ENCODE measurements at places on chromosomes 12 and 14.

DNA sequence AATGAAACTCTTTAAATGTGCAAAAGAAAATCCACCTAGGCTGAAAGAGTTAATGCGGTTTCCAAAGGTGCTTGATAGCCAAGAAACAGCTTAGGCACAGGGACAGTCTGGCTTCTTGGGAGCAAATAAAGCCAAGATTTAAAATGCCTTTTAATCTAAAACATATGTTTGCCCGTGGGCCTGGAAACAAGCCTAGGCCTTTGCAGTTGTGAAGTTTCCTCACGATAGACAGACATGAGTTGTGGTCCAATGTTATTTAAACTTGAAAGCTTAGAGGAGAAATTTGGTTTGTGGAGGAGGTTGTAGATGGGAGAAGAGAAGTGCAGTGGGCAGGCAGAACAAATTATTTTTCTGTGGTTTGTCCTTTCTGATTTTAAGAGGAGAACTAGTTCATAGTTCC is 29.8 kb downstream of the PROX2 start:
- DNase-seq = no peak

DNA sequence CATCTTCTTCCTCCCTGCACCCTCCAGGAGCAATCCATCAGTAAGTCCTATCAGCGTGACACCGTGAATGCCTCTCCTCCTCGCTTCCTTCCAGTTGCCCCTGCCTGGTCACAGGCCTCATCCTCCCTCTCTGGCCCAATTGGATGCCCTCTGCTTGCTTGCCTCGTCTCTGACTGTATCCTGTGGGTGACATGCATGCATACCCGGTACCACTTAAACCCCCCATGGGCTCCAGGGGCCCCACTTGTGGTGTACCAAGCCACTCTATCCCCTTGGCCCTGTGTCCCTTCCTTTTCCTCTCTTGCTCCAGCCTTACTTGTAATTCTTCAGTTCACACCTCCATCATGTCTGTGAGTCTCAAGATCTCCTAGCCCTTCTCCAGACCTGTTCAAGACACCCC is 106.0 kb upstream of the RTL1 start:
- DNase-seq = no peak

DNA sequence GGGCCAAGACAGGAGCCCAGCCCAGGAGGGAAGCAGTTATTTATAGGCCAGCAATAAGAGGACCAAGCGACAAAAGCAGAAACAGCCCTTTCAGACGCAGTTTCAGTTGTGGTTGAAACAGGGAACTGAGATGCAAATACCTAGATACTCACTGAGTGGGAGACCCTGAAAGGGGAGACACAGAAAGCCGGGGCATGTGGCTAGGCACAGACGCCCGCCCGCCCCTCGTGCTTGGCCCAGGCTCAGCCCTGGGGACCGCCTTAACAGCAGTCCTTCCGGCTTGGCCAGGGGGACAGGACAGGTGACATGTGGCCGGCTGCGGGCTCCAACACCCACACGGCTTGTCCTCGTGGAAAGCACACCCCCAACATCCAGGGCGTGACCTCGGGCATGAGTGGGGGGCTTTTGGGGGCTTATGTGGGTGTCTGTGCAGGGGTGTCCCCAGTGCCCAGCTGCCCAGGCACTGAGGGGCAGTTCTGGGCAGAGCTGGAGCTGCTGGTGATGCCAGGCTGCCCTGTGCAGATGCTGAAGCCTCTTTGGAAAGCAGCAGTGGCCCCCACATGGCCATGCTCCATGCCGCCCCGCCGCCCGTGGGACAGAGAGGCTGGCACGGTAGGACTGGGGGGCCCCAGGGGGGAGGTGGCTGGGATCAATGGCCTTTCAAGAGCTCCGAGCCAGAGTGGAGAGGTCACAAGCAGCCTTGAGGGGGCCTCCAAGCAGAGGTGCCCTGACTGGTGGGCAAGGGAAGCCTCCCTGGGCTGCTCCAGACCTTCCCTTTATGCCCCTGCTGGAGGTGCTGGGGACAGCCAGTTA is 2.1 kb downstream of the PLD4 start:
- DNase-seq = no peak

GRCh38 chr14:64748995-64749714 is 44.9 kb downstream of the PLEKHG3 start:
- no peak for DNase-seq

DNA sequence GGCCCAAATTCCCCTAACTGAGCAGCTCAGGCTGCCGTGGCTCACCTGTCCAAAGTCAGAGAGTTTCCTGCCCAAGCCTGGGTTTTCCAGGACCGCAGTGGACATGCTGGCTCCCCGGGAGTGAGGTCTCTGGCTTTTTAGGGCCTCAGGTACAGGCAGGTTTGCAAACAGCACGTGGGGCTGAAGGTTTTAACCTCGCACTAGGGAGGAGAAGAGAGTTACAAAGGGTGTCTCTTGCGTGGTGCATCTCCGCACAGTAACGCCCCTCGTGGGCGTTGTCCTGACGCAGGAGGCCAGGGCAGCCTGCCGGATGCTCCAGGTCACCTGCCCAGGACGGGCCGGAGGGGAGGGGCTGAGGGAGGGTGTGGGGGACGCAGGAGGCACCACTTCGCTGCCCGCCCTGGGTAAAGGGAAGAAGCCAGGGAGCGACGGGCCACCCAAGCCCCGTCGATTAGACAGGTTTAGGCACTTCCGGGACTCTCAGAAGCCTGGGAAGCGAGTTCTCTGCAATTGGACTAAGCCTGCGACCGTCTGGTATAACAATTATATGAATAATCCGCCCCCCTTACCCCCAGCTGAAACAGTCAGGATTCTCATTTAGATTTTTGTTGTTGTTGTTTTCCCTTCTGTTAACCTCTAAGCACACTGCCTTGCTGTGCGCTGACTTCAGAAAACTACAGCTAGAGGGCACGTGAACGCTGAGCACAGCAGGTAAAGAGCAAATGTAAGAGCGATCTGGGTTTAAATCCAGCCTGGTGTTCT is at the start of gene PAH:
Gene PAH, minus strand, starts transcription at position 219 of the 762 bp plus-strand sequence. Its CDS starts 114 bp downstream, at position 105.
- peak; percentile 16 for DNase-seq

- peak; percentile 85 for DNase-seq
Observed at GRCh38 chr12:124440841-124441381, 126.5 kb downstream of the NCOR2 start.

DNA sequence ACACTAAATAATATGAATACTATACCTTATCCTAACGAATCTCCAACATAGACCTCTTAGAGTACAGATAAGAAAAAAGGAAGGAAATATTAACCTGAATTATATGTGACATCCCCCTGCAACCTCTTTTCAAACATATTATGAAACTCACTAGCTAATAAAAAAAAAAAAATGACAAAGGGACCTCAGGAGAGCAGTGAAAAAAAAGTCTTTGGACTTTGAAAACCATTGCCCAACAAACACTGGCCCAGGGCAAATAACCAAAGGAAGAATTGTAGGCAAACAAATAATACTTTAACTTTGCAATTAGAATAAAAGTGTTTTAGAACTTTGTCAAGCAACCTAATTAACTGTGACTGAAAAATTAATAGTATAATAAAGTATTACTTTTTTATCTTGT is 7.7 kb downstream of the SOX5 start:
- no peak for DNase-seq

GRCh38 chr12:10140001-10140400 is 10.0 kb upstream of the CLEC7A start:
- peak; percentile 75 for DNase-seq

GRCh38 chr14:33504246-33505099 is 446.4 kb downstream of the EGLN3 start:
- DNase-seq = no peak

DNA sequence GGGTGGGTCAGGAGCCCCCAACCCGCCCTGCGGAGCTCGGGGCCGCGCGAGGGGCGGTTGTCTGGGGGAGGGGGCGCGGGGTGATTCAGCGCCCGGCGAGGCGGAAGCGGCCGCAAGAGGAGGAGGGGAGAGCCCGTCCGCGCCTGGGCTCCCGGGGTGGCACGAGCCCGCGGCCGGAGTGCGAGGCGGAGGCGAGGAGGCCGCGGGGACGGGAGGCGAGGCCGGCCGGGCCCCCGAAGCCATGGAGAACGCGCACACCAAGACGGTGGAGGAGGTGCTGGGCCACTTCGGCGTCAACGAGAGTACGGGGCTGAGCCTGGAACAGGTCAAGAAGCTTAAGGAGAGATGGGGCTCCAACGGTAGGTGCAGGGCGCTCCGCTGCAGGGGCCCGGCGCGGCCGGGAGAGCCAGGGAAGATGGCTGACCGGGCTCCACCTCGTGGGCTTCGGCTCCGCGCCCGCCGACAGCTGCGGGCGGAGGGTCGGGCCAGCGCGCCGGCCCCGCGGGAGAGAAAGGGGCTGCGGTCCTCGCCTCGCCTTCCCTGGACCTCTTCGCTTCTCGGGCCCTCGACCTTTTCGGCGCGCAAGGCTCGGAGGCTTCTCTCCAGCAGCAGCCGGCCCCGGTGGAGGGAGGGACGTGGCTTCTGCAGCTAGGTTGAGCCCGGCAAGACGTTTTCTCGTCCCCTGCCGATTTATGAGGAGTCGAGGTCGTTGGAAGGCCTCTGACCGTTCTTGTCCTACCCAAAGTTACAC is 677 bp downstream of the ATP2A2 start:
- DNase-seq = peak; percentile 50

- DNase-seq = peak; percentile 9
Observed at GRCh38 chr12:33942172-33942571, 80.1 kb upstream of the ALG10 start.

- DNase-seq = no peak
Observed at GRCh38 chr14:105488781-105489541, 2.1 kb upstream of the TEDC1 start.

DNA sequence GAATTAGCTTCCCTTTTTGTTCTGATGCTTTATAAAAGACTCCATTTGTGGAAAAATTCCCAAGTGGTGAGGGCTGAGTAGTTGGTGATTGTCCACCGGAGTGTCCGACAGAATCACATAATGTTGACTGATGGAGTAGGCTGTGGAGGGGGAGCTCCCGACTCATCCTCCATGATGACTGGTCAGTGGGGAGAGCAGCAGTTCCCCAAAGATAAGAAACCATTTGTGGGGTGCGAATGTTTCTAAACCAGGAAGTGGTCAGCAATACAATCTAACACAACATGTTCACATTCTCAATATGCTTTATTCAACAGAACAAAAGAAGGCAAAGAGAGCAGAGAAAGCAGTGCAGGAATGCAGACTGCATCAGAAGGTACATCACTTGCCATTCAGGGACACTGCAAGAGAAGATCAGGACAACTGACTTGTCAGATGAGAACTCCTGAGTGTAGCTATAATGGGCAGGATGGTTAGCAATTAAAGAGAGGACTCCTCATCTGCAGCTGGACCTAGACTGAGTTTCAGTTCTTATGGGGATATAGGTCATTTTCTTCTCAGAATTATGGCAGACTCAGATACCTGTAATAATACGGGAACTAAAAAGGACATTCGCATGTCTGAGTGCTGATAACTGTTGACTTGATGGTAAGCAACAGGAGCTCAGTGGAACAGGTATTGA is 5.4 kb downstream of the KRT6B start:
- peak; percentile 54 for DNase-seq

DNA sequence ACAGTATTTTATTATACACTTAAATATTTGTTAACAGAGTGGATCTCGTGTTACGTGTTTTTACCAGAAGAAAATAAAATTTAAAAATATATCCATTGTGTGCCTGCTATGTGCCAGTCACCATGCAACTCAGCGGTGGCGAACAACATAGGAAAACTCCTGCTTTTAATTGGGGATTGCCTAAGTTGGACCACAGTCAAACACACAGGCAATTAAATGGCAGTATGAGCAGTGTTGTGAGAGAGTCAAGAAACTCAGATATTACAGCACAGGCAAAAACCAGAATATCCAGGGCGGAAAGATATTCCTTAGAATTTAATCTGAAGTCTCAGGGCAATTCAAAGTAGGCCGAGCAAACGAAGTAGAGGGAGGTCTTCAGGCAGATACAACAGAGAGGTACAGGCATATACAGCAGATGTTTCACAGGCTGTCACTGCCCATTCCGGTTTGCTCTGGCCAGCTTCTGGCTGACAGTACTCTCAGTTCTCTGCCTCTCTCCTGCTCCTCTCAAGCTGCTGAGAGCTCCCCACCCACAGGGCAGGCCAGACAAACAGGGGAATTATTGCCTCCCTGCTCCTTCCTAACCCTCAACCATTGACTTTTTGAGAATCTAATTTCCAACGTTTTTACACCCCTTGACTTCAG is 540.2 kb upstream of the TMEM132C start:
- DNase-seq = no peak

DNA sequence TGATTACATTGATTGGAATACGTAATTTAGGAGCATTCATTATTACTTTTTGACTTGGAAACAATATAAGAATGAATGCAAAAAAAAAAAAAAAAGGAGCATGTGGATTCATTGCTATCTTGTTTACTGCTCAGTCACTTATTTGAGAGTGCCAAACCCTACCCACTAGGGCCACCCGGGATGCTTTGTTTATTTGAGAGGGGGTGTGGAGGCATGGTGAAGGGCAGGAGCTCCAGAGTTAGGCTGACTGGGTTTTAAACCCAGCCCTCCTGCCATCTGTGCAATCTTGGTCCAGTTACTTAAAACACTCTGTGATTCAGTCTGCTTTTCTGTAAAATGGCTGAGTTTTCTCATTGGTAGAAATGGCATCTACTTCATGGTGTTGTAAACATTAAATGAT is 195.2 kb downstream of the RAD51B start:
- no peak for DNase-seq

- DNase-seq = no peak
Observed at GRCh38 chr14:64218344-64219240, 75.6 kb downstream of the ESR2 start.

DNA sequence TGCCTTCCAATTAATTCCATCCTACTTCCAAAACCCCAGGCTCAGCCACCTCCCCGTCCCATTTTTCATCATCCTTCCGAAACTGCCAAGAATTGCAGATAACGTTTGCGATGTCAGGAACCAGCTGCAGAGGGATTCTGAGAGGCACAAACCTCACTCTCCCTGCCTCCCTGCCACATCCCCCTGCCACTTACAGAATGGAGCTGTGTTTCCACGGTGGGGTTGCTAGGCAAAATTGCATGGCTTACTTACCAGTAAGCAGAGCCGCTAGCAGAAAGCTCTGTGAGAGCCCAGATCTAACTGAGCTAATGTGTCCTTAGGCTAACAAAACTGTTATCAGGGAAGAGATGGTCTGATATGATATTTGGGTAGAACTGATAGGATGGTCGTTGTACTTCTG is 127.4 kb downstream of the KCNK10 start:
- DNase-seq = no peak

GRCh38 chr12:33093534-33093933 is 197.0 kb upstream of the PKP2 start:
- peak; percentile 37 for DNase-seq

- DNase-seq = peak; percentile 57
Observed at GRCh38 chr14:61482348-61483206, 161.2 kb downstream of the PRKCH start.

DNA sequence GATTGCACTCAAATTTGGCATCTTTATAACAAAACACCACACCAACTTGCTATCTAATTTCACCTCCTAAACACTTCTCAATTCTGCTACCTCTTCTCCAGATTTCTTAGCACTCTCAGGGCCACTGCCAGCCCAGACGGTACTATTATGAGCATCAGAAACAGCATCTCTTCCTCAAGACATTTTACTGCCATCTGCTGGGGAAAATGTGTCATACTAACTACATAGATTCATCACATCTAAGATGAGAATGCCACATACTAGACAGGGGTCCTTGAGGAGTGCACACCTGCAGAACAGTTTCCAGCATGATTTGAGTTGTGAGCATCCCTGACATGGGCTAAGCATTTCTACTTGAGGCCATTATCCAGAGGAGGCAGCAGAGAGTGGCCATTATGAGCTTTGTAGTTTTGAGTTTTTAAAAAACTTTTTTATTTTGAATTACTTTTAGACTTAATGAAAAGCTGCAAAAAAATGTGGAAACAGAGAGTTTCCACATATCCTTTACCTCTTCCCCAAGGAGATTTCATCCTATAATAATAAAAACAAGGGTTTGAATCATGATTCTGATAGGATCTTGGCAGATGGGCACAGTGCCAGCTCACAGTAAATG is 15.1 kb upstream of the GRIP1 start:
- peak; percentile 77 for DNase-seq

GRCh38 chr14:64326502-64326901 is 32.3 kb upstream of the ESR2 start:
- no peak for DNase-seq
